Effector memory CD4-positive, alpha-beta T cell (primary cell): ENCODE measurements at places on chromosomes 6 and 20.
A peak's percentile ranks its signal among the peaks of the same experiment; 100 is the strongest.

GRCh38 chr6:11144393-11144851 is 32.9 kb upstream of the ERVFRD-1 start:
- H3K4me1 ChIP-seq, result no peaks in the 10 kb centered on the region
- H3K27me3 ChIP-seq, result no peaks in the 10 kb centered on the region
- H3K4me3 ChIP-seq, result no peak overlapping the region
- no peak overlapping the region for H3K27ac ChIP-seq

GRCh38 chr6:16723826-16724225 is 37.4 kb downstream of the ATXN1 start:
- no peak overlapping the region for H3K27ac ChIP-seq
- no peaks in the 10 kb centered on the region for H3K36me3 ChIP-seq
- H3K4me1 ChIP-seq, result no peaks in the 10 kb centered on the region

- H3K27me3 ChIP-seq, result no peaks in the 10 kb centered on the region
- DNase-seq, result no peak
- H3K4me1 ChIP-seq, result no peaks in the 10 kb centered on the region
- H3K27ac ChIP-seq, result no peak overlapping the region
- H3K36me3 ChIP-seq, result no peaks in the 10 kb centered on the region
- no peak overlapping the region for H3K4me3 ChIP-seq
These were observed 327.8 kb downstream of the CDH4 start for GRCh38 chr20:61579908-61580307.

DNA sequence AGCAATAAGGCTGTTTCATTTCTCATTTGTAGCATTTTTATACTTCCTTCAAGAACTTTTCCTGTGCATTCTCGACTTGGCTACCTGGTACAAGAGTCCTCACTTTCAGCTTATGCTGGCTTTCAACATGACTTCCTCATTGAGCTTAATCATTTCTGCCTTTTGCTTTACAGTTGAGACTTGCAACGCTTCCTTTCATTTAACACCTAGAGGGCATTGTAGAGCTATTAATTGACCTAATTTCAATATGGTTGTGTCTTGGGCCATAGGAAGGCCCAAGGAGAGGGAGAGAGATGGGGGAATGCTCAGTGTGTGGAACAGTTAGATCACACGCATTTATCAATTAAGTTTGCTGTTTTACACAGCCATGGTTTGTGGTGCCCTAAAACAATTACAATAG is 37.2 kb downstream of the SLC22A2 start:
- no peak overlapping the region for H3K27ac ChIP-seq
- H3K4me1 ChIP-seq, result no peaks in the 10 kb centered on the region
- DNase-seq, result no peak
- no peak overlapping the region for H3K4me3 ChIP-seq

- no peaks in the 10 kb centered on the region for H3K4me1 ChIP-seq
- no peaks in the 10 kb centered on the region for H3K36me3 ChIP-seq
- H3K27ac ChIP-seq, result no peak overlapping the region
These were observed 166.1 kb downstream of the THBS2 start for GRCh38 chr6:169087443-169088041.

DNA sequence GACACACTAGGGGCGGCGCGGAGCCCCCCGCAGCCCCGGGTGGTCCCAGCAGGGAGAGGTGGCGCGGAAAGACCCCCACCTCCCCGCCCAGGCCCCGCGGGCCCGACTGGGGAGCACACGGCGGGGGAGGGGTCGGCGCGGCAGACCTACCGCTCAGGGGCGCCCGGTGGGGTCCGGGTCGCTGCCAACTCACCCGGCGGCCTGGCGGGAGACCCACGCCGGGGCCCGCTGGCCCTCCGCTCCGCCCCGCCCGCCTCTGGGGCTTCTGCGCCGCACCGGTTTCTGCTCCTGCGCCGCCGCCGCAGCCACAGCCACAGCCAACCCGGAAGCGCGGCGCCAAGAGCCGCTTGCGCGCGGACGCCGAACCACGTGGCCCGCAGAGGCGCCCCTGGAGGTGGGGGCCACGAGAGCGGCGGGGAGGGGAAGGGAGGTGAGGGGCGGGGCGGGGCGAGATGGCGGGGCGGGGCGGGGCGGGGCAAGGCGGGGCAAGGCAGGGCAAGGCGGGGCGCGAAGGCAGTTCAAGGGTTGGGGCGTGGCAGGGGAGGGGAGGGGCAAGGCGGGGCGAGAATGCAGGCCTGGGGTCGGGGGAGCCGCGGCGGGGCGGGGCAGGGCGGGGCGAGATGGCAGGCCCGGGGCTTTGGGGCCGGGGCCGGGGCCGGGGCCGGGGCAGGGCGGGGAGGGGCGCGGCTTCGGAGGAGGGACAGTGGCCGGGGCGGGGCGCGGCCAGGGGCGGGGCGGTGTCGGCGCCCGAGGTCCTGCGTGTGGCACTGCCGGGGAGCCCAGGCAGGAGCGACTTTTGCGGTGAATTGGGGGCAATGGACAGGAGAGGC is at the start of gene ZBTB24:
ZBTB24 (minus strand) TSS at position 315 of the 830 bp plus-strand sequence. CDS start 1,193 bp downstream, outside the sequence.
- no peaks in the 10 kb centered on the region for H3K36me3 ChIP-seq
- H3K4me3 ChIP-seq, result peak within 1 kb of the TSS; percentile 63
- H3K27me3 ChIP-seq, result no peaks in the 10 kb centered on the region
- peak within 1 kb of the TSS; percentile 78 for H3K27ac ChIP-seq
- peaks cover 29% of the 10 kb centered on the region for H3K4me1 ChIP-seq

DNA sequence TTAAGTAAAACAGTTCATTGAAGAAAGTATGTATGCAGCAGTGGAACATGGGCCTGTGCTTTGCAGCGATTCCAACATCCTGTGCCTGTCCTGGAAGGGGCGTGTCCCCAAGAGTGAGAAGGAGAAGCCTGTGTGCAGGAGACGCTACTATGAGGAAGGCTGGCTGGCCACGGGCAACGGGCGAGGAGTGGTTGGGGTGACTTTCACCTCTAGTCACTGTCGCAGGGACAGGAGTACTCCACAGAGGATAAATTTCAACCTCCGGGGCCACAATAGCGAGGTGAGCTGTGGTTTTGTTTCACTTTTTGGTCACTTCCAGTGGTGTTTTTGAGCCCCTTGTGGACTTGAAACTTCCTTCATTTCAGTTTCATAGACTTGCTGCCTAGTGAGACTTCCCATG is 1.7 kb downstream of the TULP4 start:
- peaks cover 3% of the 10 kb centered on the region for H3K36me3 ChIP-seq
- no peak overlapping the region for H3K4me3 ChIP-seq
- H3K27ac ChIP-seq, result no peak overlapping the region
- no peak for DNase-seq

GRCh38 chr6:153668758-153669157 is 370.3 kb upstream of the OPRM1 start:
- H3K4me3 ChIP-seq, result no peak overlapping the region
- no peaks in the 10 kb centered on the region for H3K36me3 ChIP-seq
- H3K27ac ChIP-seq, result no peak overlapping the region
- H3K27me3 ChIP-seq, result no peaks in the 10 kb centered on the region
- no peak for DNase-seq

DNA sequence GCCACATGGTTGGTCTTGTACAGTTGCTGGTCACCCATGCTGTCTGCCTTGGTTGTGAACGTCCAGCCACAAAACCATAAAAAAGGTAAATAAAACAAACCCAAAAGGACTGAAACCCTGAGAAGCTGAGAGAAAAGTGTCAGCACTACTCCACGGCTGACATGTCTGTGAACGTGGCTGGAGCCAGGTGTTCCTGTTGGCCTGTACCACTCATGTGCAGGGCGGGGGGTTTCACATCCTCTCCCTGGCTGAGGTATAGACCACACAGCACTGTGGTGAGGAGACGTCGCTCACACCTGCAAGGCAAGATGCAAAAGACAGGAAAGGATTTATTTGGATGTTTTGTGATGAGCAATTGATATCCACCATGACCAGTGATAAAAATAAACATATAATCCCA is 51.9 kb upstream of the MRPS10 start:
- H3K36me3 ChIP-seq, result peaks cover 21% of the 10 kb centered on the region
- no peak overlapping the region for H3K4me3 ChIP-seq
- H3K27me3 ChIP-seq, result no peaks in the 10 kb centered on the region
- no peaks in the 10 kb centered on the region for H3K4me1 ChIP-seq

DNA sequence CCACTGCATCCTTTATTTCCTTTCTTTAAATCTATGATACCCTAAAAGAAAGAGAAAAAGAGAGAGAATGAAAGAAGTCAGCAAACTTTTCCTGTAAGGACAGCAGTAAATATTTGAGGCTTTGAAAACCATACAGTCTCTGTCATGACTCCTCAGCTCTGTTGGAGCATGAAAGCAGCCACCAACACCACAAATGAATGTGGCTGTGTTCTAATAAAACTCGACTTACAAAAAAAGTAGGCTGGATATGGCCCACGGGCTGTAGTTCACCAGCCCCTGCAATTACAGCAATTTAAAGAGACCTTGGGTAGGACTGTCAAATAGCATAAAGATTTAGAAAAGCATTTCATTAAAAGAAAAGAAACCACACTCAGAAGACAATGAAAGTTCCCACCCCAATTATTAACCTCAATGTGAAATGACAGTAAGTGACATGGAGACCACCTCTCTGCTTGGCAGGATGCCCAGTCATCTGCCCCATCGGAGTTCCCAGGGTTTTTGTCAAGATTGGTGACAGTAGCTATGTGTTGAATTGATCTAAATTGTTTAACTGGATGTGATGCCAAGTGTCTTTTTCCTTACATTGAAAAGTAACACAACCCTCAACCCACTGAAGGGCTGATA is 50.9 kb downstream of the TNFRSF21 start:
- H3K36me3 ChIP-seq, result no peaks in the 10 kb centered on the region
- no peak overlapping the region for H3K4me3 ChIP-seq
- no peak for DNase-seq
- H3K4me1 ChIP-seq, result no peaks in the 10 kb centered on the region
- H3K27me3 ChIP-seq, result no peaks in the 10 kb centered on the region

DNA sequence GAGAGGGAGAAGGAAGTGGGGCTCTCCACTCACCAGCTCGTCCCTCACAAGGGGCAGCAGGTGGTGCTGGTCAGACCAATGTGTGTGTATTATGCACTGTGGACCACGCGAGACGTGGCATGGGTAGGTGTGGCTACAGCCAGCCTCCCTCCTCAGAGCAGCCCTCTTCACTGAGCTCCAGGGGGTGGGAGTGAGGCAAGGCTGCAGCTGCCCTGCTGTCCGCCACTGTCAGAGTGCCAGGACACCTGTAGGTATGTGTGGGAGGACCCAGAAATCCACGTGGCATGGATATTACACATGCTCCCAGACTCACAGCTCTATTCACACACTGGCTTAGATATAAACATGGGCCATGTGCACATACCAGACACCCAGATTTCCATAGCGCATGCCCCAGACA is 90.3 kb downstream of the VEGFA start:
- no peak for DNase-seq
- H3K27ac ChIP-seq, result no peak overlapping the region
- no peaks in the 10 kb centered on the region for H3K27me3 ChIP-seq
- no peak overlapping the region for H3K4me3 ChIP-seq

- no peaks in the 10 kb centered on the region for H3K4me1 ChIP-seq
- no peaks in the 10 kb centered on the region for H3K27me3 ChIP-seq
- no peak overlapping the region for H3K27ac ChIP-seq
- H3K4me3 ChIP-seq, result no peak overlapping the region
- no peak for DNase-seq
These were observed 43.9 kb upstream of the CLIC5 start for GRCh38 chr6:46059608-46060007.

DNA sequence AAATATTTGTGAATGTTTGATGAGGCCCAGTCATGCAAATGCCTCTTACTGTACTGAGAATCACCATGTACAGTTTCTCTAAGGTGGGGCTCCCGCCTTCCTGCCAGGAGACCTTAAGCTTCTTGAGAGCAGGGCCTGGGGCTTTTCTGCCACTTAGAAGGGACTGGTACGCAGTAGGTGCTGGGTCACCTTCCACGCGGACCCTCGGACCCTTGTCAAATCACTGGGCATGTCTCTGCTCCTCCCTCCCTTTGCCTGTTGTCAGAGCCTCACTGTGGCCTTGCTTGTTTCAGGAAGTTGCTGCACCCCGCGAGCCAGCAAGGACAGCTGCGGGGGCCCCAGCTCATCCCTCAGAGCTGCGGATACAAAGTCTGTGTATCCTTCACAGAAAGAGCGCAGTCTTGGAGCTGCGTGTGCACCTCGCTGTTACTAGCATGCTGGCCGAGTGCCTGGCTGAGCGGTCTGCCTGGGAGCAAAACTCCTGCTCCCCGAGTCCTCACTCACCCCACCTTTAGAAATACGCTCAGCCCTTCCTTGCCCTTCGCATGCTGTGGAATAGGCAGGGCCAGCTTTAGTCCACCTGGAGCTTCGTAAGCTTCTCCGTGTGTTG is 30.7 kb upstream of the IRF4 start:
- H3K4me1 ChIP-seq, result no peaks in the 10 kb centered on the region
- DNase-seq, result no peak
- no peak overlapping the region for H3K4me3 ChIP-seq
- no peaks in the 10 kb centered on the region for H3K36me3 ChIP-seq

GRCh38 chr6:56649782-56650181 is 7.1 kb upstream of the DST start:
- no peaks in the 10 kb centered on the region for H3K4me1 ChIP-seq
- DNase-seq, result no peak
- no peak overlapping the region for H3K27ac ChIP-seq
- no peaks in the 10 kb centered on the region for H3K36me3 ChIP-seq

- peak; percentile 87 for DNase-seq
- H3K4me1 ChIP-seq, result peaks cover 47% of the 10 kb centered on the region
- peak overlapping the region; percentile 78 for H3K27ac ChIP-seq
These were observed 31.9 kb downstream of the NTSR1 start for GRCh38 chr20:62740286-62741141.

GRCh38 chr20:20608641-20609040 is 103.8 kb downstream of the RALGAPA2 start:
- no peak overlapping the region for H3K27ac ChIP-seq
- no peak overlapping the region for H3K4me3 ChIP-seq
- no peaks in the 10 kb centered on the region for H3K36me3 ChIP-seq
- no peaks in the 10 kb centered on the region for H3K4me1 ChIP-seq

GRCh38 chr20:24862606-24863005 is 86.5 kb upstream of the CST7 start:
- H3K36me3 ChIP-seq, result no peaks in the 10 kb centered on the region
- no peak overlapping the region for H3K27ac ChIP-seq
- no peaks in the 10 kb centered on the region for H3K4me1 ChIP-seq
- DNase-seq, result no peak
- H3K27me3 ChIP-seq, result no peaks in the 10 kb centered on the region

DNA sequence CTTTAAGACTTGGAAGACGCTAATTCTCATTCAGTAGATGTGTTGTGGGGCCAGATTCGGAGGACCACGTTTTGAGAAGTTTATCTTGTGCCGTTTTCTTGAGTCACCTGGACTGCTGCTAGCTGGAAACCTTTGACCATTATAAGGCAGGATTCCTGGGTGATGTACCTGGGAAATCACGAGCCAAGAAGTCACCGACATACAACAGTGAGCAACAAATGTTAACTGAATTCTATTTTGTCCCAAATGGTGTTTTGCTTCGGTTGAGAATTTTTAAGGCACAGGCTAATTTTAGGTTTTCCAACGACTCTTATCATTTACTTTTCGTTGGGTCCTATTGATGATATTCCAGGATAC is 93.4 kb upstream of the BTN3A2 start:
- H3K4me3 ChIP-seq, result peak overlapping the region; percentile 64
- H3K4me1 ChIP-seq, result peaks cover 17% of the 10 kb centered on the region
- DNase-seq, result no peak
- H3K27me3 ChIP-seq, result no peaks in the 10 kb centered on the region
- peak overlapping the region; percentile 74 for H3K27ac ChIP-seq
